Activated effector memory CD4-positive, alpha-beta T cell treated with anti-CD3 and anti-CD28 coated beads, Interleukin-2, amount 50 U/mL, for 16 hours (primary cell): ENCODE measurements at places on chromosomes 5 and 9.

GRCh38 chr9:128361296-128361985 lies 9.7 kb upstream of the URM1 start:
- no peak for DNase-seq

- no peak for DNase-seq
Observed at GRCh38 chr9:89815903-89816573, 211.2 kb downstream of the GADD45G start.

- DNase-seq, result peak; percentile 90
Observed at GRCh38 chr5:65925044-65925600, 1.3 kb upstream of the ERBIN start.

- DNase-seq, result no peak
Observed at GRCh38 chr5:124697933-124698591, 48.4 kb downstream of the ZNF608 start.

- no peak for DNase-seq
Observed at GRCh38 chr5:119750887-119751733, 121.8 kb downstream of the FAM170A start.
